Frontal cortex (tissue), 4 donors: ENCODE measurements at places on chromosomes 11 and 22.
A peak's percentile ranks its signal among the peaks of the same experiment; 100 is the strongest.

DNA sequence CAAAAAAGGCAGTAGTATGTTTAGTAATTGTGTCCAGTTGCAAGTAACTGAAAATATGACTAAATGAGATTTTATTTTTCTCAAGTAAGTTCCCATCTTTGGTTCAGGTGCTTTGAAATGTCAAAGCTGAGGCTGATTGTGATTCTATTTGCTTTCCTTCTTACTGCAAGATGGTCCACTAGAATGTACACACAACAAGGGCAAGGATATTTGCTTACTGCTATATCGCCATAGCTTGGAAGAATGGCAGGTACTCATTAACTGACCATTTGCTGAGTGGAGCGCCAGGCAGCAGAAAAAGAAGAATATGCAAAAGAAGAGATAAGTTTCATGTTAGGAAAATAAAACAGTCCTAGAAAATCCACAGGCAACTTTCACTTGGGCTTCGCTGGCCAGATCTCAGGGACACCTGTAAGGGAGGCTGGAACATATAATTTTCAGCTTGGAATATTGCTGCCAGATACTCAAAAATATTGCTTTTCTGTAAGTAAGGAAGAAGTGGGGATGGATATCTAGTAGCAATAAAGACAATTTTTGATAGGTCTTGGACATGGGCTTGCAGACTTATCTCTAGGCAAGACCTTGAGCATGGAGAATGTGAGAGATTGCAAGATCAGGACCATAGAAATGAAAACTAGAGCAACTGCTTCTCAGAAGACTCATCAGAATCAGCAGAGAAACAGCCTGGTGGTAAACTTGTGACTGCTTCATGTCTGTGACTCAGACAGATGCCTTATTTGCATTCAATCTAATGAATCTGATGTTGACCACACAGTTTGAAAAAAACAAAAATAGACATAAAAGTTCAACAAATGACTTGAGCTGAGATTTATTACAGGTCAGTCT is 44.8 kb upstream of the OR9Q1 start:
- no peak for DNase-seq

- DNase-seq: no peak
Measured at GRCh38 chr11:119697445-119697844, 31.6 kb downstream of the NECTIN1 start.

GRCh38 chr11:86990031-86990430 is 34.8 kb upstream of the FZD4 start:
- no peak for DNase-seq

DNA sequence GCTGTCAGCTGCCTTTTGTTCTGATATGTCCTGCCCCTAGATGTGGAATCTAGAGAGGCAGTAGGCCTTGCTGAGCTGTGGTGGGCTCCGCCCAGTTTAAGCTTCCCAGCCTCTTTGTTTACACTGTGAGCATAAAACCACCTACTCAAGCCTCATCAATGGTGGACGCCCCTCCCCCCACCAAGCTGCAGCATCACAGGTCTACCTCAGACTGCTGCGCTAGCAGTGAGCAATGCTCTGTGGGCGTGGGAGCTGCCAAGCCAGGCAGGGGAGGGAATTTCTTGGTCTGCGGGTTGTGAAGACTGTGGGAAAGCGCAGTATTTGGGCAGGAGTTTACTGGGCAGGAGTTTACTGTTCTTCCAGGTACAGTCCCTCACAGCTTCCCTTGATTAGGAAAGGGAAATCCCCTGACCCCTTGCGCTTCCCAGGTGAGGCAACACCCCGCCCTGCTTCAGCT is 98.5 kb downstream of the SMCO4 start:
- DNase-seq: no peak

GRCh38 chr11:86261328-86261727 is 16.8 kb downstream of the EED start:
- DNase-seq: no peak

DNA sequence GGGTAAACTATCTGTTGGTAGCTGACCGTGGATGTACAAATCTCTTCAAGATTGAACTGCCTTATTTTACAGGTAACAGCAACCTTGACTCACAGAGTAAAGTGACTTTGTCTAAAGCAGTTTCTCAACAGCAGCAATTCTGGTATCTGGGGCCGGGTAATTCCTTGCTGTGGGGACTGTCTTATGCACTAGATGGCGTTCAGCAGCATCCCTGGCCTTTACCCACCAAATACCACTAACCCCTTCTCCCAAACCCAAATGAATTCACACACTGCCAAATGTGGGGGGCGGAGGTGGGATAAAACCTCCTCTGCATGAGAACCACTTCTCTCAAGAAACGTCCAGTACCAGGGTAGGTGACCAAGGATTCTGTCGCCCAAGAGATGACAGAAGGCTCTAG is 1.7 kb upstream of the INCENP start:
- DNase-seq: no peak

- DNase-seq: no peak
Measured at GRCh38 chr11:73310076-73310475, 2.0 kb downstream of the ARHGEF17 start.

DNA sequence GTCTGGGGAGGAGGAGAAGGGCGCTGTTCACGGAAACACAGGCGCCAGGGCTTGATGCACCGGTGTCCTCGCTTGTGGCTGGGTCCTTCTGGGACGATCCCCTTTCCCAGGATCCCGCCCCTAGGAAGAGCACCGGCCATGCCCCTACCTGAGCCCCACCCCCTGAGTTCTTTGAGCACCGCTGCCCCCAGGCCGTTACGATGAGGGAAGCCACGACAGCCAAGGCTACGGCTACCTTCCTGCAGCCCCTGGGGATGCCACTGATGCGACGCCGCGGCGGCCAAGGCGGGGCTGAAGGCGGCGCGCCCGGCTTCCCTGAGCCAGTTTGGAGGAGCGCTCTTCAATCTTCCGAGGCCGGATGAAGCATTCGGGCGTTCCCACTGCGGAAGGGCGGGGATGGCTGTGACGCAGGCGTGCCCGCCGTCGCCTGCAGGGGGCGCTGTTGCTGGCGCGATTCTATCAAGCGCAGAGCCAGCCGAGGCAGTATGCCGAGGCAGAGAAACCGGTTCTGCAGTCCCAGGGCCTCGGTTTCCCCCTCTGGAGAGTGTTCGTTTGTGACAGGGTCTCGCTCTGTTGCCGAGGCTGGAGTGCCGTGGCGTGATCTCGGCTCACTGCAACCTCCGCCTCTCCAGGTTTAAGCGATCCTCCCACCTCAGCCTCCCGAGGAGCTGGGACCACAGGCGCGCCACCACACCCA is 9.7 kb upstream of the NEFH start:
- no peak for DNase-seq

GRCh38 chr11:61749591-61750217 is 2.7 kb upstream of the MYRF start:
- DNase-seq: peak; percentile 79

- DNase-seq: no peak
Measured at GRCh38 chr11:114183044-114183511, 113.1 kb upstream of the NNMT start.

GRCh38 chr11:121418625-121419114 is 33.4 kb upstream of the SORL1 start:
- DNase-seq: no peak

- DNase-seq: no peak
Measured at GRCh38 chr11:85867751-85868150, 12.6 kb downstream of the CCDC83 start.

DNA sequence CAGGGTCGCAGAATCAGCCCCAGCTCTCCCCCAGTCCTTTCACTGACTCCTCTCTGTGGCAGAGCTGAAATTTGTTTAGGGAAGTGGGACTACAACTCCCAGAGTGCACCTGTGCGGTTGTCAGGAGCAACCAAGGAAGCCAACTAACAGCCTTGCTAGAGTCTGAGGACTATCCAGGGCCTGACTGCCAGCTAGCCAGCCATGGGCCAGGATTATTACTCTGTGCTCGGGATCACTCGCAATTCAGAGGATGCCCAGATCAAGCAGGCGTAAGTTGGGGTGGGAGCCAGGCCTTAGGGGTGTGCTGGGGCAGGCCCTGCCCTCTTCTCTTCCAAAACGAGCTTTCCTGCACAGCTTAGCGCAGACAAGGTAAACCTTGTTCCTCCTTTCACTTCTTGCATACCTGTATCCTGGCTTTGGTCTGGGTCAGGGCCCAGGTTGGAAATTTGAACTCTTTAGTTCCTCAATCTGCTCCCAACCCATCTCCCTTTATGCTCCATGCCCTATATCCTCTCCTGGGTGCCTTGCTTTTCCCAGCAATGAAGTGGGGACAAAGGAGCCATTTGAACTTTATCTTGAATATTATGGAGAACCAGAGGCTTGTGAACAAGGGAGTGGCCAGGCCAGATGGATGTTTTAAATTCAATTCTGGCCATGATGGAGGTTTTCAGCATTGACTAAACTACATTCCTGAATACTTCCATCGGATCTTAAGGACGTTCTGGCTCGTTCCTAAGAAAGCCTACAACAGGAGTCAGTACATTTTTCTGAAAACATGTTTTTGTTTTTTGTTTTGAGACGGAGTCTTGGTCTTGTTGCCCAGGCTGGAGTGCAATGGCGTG is at the start of gene DNAJB13:
Gene DNAJB13, plus strand, starts transcription at position 158 of the 842 bp plus-strand sequence. Its CDS starts 44 bp downstream, at position 202.
- peak; percentile 48 for DNase-seq

DNA sequence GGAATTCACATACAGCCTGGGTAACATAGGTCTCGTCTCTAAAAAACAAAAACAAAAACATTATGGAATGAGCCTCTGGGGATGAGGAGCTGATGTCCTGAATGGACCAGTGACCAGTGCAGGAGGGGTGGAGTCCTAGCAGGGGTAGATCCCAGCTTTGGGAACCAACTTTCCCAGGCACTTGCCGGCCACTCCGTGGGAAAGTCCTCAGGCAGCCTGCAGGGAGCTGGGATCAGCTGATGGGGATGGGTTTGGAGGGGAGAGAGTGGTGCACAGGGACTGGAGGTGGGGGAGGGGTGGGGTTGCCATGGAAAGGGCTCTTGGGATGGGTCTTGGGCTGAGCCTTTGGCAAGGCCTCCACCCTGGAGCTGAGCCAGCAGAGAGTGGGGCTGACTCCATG is 19.1 kb downstream of the MGAT3 start:
- DNase-seq: no peak

- DNase-seq: no peak
Measured at GRCh38 chr22:45574069-45574703, 71.5 kb downstream of the FBLN1 start.

GRCh38 chr11:35313760-35314153 is 105.6 kb downstream of the SLC1A2 start:
- no peak for DNase-seq

DNA sequence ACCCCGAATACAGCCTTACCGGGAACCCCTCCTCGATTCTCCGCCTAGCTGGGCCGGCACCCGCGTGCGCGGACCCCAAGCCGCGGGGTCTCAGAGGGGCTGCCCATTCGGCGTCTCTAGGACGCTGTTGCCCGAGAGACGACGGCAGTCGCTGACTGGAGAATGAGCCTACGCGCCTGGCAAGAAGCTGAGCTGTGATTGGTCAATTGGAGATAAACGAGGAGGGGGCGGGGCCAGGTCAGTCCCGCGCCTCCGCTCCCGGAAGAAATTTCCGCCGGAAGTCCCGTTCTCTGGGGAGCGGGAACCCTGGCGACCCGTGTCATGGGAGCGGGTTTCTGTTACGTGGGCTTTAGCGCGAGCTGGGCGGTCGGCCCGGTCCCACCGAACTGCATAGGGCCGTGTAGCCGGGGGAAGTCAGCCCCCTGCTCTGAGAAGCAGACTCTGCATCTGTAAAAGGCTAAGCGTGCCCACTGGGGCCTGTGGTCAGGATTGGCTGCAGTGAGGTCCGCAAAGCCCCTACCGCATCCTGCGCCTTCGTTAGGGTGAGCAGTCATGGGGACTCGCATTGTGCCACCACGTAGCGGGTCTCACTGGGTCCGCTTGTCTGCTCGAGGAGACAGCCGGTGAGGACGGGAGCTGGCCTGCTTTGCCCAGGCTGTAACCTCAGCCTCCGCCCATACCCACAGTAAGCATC is at the start of gene EFCAB6:
Gene EFCAB6, minus strand, starts transcription at position 157 of the 694 bp plus-strand sequence. CDS start 29,987 bp downstream, outside the sequence.
- peak; percentile 92 for DNase-seq
